ENCODE measurements at places on chromosomes 2 and 18.

- DNase-seq: no peak
These were observed 13.6 kb upstream of the PROC start for GRCh38 chr2:127404466-127405254.

DNA sequence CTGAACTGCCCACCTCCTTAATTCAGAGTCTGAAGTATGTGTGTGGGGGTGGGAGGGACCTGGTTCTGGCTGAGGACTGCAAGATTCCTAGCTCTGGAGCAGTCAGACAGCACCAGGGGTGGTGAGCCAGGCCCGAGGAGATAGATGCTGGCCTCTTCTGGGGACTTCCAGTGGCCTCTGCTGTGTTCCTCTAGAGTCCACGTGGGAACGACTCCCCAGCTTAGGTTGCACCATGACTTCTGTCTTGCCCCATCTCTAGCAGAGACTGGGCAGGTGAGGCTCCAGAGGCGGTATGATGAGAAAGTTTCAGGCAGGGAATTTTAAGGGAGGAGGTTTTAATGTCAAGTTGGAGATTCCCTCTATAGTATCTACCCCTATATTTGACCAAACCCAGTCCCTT, 22.0 kb upstream of the RESP18 start:
- no peak for DNase-seq

- DNase-seq: peak; percentile 35
These were observed 17.5 kb upstream of the LIPG start for GRCh38 chr18:49544362-49544761.

DNA sequence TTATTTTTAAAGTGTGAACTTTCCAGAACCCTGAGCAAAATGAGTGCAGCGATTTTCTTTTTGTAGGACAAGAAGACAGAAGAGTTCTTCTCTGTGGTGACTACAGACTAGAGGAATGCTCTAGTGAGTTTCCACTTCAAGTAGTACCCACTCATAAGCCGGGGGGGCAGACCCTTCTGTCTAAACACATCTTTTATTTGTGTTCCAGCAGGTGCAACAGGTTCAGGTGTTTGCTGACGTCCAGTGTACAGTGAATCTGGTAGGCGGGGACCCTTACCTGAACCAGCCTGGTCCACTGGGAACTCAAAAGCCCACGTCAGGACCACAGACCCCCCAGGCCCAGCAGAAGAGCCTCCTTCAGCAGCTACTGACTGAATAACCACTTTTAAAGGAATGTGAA, 25.2 kb downstream of the PTRHD1 start:
- no peak for DNase-seq

- DNase-seq: no peak
These were observed 523.9 kb upstream of the MEX3C start for GRCh38 chr18:51721388-51721787.

GRCh38 chr2:47501374-47502200, 98.6 kb downstream of the MSH2 start:
- no peak for DNase-seq

GRCh38 chr18:79884963-79885728, 66.3 kb downstream of the SLC66A2 start:
- DNase-seq: no peak

- no peak for DNase-seq
These were observed 1361.6 kb upstream of the CHAC2 start for GRCh38 chr2:52405980-52406379.
